T-cell (primary cell): ENCODE measurements at places on chromosomes 5 and 9.

DNA sequence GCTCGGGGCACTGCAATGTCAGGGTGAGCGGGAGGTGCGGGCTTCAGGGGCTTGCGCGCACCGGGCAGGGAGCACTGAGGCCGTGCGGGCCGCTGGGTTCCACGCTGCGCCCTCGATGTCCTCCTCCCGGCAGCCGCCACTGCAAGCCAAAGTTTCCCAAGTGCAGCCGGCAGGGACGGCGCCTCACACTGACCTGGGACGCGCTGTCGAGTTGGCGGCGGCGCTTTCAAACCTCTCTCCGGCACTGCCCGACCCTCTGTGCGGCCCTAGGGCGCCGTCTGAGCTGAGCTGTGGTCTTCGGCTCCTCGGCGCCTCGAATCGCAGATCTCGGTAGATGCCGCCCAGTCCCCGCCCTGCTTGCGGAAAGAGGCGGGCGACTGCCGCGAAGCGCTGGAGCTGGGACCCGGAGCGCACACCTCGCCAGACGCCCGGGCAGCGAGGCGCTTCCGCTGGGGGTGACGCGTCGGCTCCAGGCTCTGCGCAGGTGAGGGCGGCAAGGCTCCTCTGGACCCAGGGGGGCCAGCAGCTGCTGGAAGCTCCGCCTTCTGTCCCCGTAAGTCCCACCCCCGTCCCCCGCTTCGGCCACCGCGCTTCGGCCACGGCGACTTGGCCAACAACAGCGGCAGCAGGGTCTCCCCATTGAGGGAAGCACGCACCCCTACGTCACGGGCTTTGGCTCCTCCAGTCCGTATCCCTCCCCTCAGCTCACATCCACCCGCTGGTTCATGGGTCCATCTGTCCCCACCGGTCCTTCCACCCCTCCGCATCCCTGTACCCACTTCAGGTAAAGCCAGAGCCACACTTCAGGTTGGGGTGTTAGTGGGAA, at the start of gene ANKRD34B:
TSS of gene ANKRD34B (minus strand) at position 320 of the 826 bp plus-strand sequence. CDS start 10,261 bp downstream, outside the sequence.
- no peak for DNase-seq

GRCh38 chr5:73624888-73625287, 1.1 kb upstream of the ARHGEF28 start:
- no peak for DNase-seq

- DNase-seq: no peak
Measured at GRCh38 chr9:70488793-70489105, 74.3 kb upstream of the KLF9 start.

GRCh38 chr5:134949316-134949715, 18.4 kb upstream of the CATSPER3 start:
- no peak for DNase-seq

GRCh38 chr9:33350310-33350709, 52.1 kb downstream of the AQP7 start:
- DNase-seq: no peak

DNA sequence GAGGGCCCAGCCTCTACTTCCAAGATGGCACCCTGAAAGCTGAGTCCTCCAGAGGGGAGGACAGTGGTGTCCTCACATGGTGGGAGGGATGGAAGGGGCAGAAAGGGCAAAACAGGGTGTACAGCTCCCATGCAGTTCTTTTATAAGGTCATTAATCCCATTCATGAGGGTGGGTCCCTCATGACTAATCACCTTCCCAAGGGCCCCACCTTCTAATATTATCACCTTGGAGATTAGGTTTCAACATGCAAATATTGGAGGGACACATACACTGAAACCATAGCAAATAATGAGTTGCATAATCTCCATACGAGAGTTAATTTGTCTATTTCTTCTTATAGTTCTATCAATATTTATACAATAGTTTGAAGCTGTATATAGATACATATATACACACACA, 5.8 kb upstream of the ZBTB43 start:
- no peak for DNase-seq
